ENCODE measurements at places on chromosomes 6 and 20.
A peak's percentile ranks its signal among the peaks of the same experiment; 100 is the strongest.

- peak; percentile 9 for DNase-seq
These were observed 14.7 kb upstream of the SIM1 start for GRCh38 chr6:100479179-100480035.

DNA sequence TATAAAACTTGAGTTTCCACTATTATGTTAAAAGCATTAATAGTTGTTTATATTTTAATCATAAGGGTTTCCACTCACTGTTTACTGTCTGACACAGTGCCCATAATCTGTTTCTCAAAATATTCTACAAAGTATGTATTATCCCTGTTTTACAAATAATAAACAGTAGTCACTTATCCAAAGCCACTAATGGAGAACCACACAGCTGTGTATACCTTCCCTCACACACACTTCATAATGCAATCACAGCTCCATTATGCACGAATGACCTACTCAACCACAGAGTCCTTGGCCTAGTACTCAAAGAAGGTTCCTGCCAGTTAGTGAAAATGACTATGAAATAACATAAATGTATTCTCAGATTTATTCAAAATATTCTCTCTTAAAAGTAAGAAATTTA is 103.1 kb downstream of the EPB41L2 start:
- DNase-seq = no peak

- DNase-seq = no peak
These were observed 353.4 kb downstream of the RNGTT start for GRCh38 chr6:88609983-88610382.

- DNase-seq = no peak
These were observed 241 bp upstream of the CFAP206 start for GRCh38 chr6:87407561-87407900.

GRCh38 chr20:54091120-54091480 is 20.7 kb upstream of the BCAS1 start:
- no peak for DNase-seq
